Fibroblast of skin of right biceps (primary cell): ENCODE measurements at places on chromosomes 4 and X.

GRCh38 chr4:3630598-3631543, 98.6 kb upstream of the LRPAP1 start:
- DNase-seq: no peak

- DNase-seq: no peak
Measured at GRCh38 chr4:139689093-139689722, 23.6 kb downstream of the MGST2 start.

DNA sequence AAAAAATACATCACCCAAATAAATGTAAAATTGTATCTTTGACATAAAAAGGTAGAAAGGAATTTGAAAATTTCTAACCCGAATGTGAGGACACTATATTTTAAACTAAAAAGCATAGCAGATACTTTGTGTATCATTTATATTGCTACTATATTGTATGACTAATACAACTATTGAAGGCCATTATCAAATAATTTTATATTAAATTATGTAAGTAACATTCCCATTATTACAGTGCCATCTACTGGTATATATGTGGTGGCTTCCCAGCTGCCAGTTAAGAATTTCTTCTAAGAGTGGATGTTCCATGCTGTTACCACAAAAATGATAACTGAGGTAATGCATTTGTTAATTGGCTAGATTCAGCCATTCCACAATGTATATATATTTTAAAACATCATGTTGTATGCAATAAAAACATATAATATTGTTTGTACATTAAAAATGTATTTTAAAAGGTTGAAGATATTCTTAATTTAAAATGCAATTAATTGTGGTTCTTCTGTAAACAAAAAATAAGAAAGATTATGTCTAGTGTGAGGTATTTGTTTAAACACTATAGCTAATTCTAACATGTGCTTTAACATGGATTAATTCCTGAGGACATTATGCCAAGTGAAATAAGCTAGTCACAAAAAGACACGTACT, 65.3 kb downstream of the EGF start:
- DNase-seq: peak; percentile 71

GRCh38 chrX:72663737-72664136, 50.4 kb downstream of the PHKA1 start:
- no peak for DNase-seq
